ENCODE measurements at places on chromosomes 11 and 22.

DNA sequence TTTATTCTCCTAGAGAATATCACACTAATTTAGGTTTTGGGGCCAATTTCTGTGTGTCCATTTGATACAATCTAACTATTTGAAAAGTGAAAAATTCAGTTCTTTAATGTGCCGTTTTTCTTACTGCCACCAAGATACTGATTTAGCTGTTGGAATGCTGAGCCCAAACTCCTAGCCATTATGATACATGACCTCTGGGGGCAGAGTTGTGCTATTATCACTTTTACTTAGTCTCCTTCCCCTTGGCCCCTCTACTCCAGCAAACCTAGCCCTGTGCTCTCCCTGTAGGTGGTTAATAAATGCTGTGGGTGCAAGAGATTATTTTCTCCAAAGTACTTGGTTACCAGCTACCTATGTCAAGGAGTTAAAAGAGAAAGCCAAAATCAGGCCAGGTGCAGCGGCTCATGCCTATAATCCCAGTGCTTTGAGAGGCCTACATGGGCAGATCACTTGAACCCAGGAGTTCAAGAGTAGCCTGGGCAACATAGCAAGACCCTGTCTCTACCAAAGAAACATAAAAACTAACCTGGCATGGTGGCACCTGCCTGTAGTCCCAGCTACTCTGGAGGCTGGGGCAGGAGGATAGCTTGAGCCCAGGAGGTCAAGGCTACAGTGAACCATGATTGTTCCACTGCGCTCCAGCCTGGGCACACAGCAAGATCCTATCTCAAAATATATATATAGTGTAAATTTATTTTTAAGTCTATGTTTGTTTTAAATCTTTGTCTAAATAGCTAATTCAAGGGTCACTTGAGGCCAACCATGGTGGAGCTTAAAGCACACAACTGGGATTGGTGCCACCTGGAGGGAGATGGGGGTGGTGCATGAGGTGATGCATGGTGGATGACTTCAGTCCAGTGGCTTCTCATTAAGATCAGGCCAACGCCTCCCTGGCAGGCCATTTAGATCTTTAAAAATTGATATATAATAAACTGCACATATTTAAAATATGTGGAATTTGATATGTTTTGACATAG lies 193.2 kb upstream of the PLET1 start:
- DNase-seq: no peak

DNA sequence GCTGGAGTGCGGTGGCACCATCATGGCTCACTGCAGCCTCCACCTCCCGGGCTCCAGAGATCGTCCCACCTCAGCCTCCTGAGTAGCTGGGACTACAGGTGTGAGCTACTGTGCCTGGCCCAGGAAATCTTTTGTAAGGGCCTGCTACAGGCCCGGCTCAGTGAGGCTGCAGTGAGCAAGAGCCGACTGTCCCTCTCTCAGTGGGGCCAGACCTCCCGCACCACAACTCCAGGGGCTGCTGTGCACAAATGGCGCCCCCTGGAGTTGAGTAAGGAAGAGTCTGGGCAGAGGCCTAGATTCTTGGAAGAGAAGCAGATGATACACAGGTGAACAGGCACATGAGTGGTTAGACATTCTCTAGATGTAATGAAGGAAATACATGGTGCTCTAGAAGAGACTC lies 7.0 kb downstream of the SERHL2 start:
- no peak for DNase-seq

GRCh38 chr22:27220339-27220738 lies 563.0 kb downstream of the MIAT start:
- no peak for DNase-seq

DNA sequence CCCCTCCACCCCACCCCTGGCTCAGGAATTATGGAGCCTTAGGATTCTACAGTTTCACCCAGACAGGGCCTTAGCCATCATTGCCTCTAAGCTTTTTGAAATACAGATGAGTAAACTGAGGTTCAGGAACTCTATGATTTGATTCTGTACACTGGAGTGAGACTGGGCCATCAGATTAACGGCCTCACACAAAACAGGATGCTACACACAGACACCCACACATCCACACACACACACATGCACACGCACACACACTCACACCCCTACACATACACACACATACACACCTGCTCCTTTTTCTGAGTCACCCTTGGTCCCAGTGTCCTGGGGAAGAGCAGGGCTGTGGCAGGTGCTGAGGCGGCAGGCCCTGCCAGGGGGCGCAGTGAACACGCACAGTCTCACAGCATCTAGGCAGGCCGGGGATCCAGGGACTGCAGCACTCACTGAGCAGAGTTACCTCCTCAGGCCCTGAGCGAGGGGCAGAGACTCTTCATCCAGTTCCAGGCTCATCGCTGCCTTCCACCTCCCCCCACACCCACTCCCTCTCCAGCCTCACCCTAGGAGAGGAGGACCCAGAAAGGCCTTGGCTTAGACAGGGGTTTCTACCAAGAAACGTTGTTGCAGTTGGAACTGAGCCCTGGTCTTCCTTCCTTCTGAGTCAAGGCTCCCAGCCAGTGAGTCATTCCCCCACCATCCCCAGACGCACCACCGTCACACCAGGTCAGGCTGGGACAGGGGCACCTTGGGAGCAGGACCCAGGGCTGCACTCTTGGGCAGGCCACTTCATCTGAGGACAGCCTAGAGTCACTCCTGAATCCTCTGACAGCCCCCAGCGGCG lies 89.8 kb upstream of the PARVA start:
- no peak for DNase-seq

GRCh38 chr11:20656901-20657300 lies 12.5 kb upstream of the NELL1 start:
- DNase-seq: no peak

DNA sequence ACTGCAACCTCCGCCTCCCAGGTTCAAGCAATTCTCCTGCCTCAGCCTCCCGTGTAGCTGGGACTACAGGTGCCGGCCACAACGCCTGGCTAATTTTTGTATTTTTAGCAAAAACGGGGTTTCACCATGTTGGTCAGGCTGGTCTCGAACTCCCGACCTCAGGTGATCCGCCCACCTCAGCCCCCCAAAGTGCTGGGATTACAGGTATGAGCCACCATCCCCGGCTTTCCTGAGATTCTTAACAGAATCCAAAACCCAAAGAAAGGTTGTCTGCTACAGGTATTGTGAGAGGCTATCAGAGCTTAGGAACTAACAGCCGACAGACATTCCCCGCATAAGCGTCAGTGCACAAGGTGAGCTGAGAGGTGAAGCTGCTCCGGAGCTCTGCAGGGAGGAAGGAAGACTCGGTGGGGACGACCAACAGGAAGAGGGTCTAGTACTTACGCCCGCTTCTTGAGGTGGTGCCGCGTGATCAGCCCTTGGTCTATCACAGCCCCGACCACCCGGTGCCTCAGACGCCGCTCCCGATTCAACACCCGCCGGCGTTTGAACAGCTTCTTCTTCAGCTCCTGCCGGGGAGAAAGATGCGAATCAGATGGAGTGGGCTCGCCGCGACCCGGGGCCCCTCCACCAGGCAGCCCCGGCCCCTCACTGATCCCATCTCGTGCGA lies 470 bp downstream of the C11orf98 start:
- no peak for DNase-seq

DNA sequence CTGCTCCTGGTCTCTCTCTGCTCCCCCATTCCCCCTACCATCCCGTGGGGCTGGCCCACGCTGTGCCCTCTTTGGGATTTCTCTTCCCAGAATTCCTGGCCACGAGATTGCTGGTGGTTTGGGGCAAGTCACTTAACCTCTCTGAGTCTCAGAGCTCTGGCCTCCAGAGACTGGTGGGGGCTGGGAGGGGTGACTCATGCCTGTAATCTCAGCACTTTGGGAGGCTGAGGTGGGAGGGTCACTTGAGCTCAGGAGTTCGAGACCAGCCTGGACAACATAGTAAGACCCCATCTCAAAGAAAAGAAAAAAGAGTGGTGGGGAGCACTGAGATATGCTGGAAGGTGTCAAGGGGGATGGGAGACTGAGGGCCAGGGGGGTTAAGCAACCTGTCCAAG lies 18.3 kb downstream of the OTUB1 start:
- DNase-seq: no peak

GRCh38 chr11:116697639-116698038 lies 75.1 kb downstream of the BUD13 start:
- no peak for DNase-seq

- peak; percentile 46 for DNase-seq
Observed at GRCh38 chr11:75474878-75475766, 42.1 kb upstream of the KLHL35 start.

DNA sequence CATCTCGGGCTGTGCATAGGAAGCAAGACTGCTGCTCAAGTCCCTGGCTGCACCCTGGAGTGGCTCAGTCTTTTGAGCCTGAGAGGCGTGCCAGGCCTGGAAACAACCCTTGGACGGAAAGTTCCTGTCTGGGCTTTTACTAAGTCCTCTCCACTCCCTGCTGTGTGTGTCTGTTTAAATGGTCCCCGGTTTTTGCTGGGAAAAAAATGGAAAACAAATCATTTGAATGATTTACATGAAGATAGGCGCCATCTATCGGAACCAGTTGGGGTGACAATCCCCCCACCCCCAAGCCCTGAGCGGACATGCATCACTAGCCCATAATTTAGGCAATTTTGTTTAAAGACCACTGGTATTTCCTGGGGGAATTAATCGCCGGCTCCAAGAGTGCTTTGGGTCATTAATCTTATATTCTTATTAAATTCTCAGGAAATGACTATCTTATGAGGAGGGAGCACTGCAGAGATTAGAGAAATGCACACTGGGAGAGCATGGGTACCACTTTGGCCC lies 2.7 kb upstream of the GAB2 start:
- no peak for DNase-seq
